Activated naive CD8-positive, alpha-beta T cell treated with anti-CD3 and anti-CD28 coated beads, Interleukin-2, amount 50 U/mL, for 24 hours (primary cell): ENCODE measurements at places on chromosomes 6 and 20.

- DNase-seq: no peak
Measured at GRCh38 chr6:11188161-11188915, 44.1 kb downstream of the NEDD9 start.

DNA sequence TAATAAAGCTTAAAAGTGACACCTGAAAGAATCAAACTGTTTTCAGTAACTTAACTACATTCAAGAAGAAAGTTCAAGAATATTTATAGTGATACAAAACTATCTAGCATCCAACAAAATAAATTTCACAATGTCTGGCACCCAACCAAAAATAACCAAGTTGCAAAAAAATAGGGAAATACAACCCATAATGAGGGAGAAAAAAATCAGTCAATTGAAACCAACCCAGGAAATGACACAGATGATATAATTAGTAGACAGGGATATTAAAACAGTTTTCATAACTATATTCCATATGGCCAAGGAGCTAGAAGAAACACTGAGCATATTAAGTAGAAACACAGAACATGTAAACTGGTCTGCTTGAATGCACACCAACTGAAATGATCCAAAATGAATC, 120.2 kb upstream of the BEND3 start:
- DNase-seq: no peak

GRCh38 chr20:9945408-9945807, 89.4 kb upstream of the ANKEF1 start:
- no peak for DNase-seq

- DNase-seq: peak; percentile 20
Measured at GRCh38 chr6:106973018-106973835, 1.3 kb downstream of the CD24 start.

- DNase-seq: no peak
Measured at GRCh38 chr20:1489764-1490436, 1.3 kb downstream of the SIRPB2 start.

DNA sequence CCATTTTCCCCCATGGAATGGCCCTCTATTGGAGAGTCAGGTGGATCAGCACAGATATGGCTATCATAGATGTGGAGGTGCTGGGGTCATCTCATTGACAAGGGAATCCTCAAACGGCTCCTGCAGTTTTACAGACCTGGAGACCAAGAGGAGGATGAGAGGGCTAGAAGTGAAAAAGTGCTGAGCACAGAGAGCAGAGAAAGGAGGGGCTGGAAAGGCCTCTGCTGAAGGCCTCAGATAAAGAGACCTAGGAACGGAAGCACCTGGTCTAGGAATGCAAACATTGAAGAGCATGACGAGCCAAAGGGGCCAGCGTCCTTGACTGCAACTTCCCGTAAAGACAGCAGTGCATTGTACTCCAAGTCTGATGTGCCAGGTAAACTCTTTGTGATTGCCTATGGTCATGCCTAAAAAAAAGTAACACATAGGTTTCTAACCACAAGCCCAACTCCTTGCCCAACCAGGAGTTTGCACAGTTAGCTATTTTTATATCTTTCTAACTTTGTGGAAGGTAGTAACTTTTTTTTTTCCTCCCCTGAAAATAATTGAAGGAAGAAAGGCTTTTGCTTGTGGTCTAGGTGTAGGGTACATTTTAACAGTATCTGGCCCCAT, 15.2 kb downstream of the RSPH4A start:
- no peak for DNase-seq

DNA sequence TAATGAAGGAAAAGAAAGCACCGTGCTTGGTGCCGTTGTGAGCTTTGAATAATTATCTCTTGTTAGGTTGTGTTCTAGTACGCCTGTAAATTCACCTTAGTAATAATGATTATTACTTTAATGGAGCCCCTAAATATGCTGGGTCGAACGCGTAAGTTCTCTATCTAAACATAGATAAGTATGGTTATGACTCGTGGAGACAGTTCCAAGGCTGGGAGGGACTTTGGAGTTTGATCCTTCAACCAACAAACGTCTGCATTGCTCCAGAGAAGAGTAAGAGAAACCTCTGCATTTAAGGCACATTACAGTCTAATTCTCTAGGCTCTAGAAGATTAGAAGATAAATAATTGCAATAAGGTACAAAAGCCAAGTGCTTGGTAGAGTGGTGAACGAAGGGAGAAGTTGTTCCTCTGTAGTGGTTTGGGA, 514 bp downstream of the ACOT13 start:
- no peak for DNase-seq

GRCh38 chr6:82035526-82035925, 212.0 kb downstream of the IBTK start:
- DNase-seq: no peak

GRCh38 chr6:3353213-3353903, 94.6 kb downstream of the PSMG4 start:
- no peak for DNase-seq
